SHP77 treated with DMSO at 0.1 percent for 48 hours (cell line): ENCODE measurements at places on chromosomes 3 and 15.

DNA sequence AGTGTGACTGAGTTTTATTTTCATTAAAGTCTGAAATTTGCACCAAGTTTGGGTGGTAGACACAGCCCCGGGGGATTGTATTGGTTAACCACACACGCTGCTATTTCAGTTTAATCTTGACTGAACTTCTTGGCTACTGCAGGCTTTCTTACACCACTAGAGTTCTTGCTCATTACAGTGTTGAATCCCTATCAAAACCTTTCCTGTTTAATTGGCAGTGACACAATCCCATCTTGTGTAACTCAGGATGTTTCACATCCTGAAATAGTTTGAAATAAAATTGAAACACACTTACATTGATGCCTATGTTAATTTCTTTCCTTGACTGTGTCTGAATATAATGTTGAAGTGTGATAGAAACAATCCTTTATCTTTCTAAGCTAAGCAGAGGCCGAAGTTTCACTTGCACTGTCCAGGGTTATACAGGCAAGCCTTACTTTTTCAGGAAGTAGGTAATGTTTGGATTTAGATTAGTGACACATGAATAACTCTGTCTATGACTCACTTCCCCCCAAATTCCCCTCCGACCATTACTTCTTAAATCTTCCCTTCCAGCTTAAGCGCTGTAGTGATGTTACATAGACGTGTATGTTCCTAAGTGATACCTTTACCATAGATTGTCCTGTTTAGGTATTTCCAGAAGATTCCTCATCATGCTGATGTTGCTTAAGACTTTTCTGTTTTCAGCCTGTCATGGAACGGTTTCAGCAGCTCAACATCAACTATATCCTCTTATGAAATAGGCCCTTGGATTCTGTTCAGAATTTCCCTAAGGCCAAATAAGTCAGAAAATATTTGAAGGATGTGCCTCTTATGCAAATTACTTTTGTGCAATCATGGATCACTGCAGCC is 16.8 kb downstream of the ATG7 start:
- DNase-seq: no peak

DNA sequence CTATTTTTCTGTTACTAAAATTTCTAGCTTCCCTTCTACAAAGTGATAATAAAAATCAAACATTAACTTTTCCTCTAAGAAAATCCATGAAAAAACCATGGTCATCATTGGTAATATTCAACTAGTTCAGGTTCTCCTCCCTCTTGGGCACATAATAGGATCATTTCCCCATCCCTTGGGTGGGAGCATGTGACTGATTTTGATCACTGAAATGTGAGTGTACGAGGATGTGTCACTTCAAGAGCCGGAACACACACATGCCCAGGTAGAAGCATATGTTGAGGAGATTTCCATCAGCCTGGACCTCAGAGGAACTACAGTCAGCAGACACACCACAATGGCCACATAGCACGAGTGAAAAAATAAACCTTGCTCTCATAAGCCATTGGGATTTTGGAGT is 36.1 kb downstream of the AP3S2 start:
- DNase-seq: no peak

GRCh38 chr15:36401586-36401966 is 177.8 kb upstream of the CDIN1 start:
- no peak for DNase-seq

- DNase-seq: no peak
Observed at GRCh38 chr15:66663664-66664063, 38.4 kb upstream of the SMAD6 start.

DNA sequence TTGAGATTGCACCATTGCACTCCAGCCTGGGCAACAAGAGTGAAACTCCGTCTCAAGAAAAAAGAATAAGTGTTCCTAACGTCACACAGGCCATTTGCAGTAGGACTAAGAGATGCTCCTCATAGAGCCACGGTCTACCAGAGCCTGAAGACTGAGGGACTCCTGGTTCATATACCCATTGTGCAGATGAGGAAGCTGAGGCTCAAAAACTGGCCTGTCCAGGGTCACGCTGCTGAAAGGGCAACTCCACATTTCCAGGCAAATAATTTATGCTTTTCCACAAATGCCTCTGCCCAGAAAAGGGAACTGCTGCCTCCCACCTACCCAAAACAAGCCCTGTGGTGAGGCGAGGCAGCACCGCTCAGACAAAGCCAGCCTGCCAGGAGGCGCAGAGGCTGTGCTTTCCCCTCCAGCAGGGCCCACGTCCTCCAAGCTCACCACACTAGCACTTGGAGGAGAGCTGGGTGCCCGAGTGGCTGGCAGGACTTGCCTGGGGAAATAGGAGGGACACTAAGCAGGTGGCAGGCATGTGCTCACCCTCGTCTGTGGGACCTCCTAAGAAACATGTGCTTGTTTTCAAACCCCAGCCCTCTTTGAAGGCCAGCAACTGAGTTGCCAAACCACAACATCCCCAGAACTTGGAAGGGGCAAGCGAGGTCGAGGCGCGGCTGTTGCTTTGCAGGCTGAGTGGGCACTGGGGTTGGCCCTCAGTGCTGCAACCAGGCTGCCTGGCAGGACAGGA is 195.6 kb downstream of the XXYLT1 start:
- DNase-seq: no peak

DNA sequence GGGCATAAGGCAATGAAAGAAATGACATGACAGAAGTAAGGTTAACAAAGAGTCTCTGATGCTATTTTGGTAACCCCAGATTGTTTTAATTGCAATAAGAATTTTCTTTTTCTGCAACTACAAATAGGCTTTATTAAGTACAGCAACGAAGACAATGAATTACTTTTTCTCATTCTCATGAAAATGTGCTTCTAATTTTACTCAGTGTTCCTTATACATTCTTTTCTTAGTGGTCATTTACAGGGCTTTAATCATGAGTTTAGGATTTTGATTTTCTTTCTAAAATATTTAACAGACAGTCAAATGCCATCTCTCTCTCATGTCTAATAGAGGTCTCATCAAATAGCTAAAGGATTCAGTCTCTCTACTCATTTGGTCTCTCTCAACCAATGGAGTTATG is 452.1 kb downstream of the RAP2B start:
- DNase-seq: no peak

DNA sequence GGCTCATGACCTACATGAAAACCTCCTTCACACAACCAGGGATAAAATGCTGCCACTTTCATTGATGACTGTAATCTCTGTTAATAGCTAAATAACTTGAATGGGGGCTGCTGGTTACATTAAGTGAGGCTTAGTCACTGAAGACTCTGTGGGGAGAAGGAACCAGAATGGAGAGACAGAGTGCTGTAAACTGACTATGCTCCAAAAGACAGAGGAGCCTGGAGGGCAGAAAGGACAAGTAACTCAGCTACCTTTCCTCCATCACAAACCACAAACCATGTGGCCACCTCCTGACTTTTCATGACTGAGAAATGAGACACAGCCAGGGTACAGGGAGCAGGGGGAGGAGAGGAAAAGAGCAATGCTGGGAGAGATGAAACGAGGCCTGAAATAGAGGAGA is 97.1 kb upstream of the TRIM42 start:
- DNase-seq: no peak
